ENCODE measurements at places on chromosomes 3 and 15.

DNA sequence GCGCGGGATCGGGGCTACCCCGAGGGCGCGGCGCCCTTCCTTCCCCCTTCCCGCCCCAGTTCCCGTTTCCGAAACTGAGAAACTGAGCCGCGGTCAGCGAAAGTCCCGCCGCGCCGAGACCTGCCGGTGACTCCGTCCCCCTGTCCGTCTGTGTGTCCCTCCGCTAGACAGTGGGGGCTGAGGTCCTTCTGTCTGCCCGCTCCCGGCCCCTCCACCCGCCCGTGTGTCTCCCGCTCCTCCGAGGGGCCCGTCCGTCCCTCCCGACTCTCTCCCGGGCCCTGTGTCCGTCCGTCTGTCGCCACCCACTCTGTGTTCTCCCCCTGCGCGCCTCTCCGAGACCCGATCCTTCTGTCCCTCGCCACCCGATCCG, 426 bp downstream of the PRKCD start:
- no peak for DNase-seq

DNA sequence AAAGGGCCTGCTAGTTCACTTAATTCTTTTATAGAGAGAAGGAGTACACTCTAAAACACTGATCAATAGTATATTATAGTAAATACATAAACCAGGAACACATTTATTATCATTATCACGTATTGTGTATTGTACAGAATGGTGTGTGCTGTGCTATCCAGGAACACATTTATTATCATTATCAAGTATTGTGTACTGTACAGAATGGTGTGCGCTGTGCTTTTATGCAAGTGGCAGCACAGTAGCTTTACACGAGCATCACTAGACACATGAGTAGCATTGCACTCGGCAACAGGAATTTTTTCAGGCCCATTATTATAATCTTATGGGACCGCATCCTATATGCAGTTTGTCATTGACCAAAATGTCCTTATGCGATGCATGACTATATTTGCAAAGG, 20.9 kb upstream of the MUC20 start:
- DNase-seq = no peak

- DNase-seq = no peak
These were observed 275.5 kb upstream of the AZI2 start for GRCh38 chr3:28624084-28624483.

DNA sequence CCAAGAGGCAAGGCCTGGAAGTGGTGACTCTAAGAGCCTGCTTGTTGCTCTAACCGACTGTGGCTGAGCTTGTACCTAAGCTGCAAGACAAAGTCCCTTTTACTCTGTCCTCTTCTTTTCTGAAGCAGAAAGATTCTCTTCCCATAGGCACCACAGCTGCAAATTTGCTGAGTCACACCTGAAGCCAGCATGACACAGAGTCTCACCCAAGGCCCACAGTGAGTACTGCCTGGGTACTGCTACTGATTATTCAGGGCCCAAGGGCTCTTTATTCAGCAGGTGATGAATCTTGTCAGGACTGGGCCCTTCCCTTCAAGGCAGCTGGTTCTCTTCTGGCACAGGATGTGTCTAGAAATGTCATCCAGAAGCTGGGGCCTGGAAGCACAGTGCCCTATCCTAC, 18.9 kb upstream of the TIGIT start:
- no peak for DNase-seq

GRCh38 chr15:59174835-59175831, 31.5 kb upstream of the LDHAL6B start:
- DNase-seq = peak; percentile 11

DNA sequence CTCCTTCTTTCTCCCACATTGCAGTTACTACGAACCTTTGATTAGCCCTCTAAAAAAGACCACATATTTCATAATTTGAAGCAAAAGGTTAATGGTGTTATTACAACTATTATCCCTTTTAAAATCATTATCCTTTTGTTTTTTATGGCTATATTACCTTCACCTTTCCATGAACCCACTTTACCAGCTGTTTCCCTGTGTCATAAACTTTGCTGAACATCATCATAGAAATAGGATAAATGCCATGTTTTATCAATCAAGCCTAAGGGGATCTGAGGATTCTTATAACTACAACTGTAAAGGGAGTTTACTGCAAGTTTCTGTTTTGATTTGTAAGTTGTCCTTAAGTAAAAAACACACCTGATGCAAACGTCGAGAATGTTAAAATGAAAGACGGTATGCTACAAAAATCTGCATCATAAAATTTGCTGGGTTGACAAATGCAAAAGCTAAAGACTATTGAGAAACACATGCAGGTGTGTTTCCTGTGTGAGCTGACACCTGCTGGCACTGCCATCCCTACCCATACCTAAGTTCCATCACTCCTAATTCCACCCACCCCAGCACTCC, 39.1 kb upstream of the ARRDC4 start:
- no peak for DNase-seq

GRCh38 chr3:37168896-37169295, 5.5 kb downstream of the LRRFIP2 start:
- no peak for DNase-seq

- no peak for DNase-seq
These were observed 57.1 kb downstream of the RAP2B start for GRCh38 chr3:153219146-153219545.

DNA sequence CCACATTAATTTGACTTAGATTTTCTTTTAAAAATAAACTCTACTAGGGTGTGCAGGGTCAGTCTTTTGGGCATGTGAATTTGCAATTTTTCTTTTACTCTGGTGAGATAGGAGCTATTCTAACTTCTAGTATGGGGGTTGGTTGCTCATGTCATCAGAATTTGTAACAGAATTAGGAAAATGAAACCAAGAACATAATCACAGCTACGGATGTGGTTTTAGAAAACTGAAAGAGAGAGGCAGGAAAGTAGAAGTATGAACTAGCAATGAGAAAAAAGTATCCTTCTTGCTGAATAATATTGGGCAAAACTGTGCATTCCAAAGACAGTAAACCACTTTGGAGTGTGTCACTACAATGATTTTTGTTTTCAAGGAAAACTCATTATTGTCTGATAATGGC, 43.3 kb downstream of the ADPGK start:
- no peak for DNase-seq

DNA sequence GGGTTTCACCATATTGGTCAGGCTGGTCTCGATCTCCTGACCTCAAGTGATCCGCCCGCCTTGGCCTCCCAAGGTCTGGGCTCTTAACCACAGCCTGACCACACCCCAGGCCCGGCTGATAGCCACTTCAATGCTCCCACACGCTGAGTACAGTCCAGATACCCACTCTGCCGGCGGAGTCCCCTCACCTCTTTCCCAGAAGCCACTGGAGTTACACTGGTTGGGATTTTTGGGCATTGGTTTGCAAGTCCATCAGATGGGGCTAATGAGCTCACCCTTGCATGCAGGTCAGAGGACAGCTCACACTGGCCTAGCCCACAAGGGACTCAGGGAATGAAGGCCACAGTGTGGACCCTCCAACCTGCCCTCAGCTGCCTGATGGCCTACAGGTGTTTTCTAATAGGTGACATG, 60.1 kb downstream of the IQSEC1 start:
- DNase-seq = no peak

DNA sequence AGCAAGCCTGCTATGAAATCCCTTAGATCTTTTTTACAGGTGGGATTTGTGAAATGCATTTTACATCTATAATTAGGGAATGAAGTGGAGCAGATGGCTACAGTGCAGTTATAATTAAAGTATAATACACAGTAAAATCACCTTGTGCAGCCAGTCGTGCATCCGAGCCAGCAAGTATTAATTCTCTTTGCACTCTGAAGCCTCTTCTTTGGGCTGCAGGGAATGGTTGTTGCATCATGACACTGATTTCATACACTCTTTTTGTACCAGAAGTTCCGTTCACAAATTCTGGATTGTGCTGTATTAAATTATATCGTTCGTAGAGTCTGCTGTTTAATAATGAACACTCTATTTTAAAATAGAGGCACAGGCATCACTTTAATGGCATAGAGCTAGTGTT, 28.7 kb upstream of the TP63 start:
- no peak for DNase-seq

GRCh38 chr3:150240891-150241290, 167.2 kb upstream of the TSC22D2 start:
- no peak for DNase-seq

GRCh38 chr15:98144388-98144787, 183.9 kb downstream of the ARRDC4 start:
- no peak for DNase-seq

- no peak for DNase-seq
These were observed 314.9 kb upstream of the CCDC54 start for GRCh38 chr3:107062310-107062709.

DNA sequence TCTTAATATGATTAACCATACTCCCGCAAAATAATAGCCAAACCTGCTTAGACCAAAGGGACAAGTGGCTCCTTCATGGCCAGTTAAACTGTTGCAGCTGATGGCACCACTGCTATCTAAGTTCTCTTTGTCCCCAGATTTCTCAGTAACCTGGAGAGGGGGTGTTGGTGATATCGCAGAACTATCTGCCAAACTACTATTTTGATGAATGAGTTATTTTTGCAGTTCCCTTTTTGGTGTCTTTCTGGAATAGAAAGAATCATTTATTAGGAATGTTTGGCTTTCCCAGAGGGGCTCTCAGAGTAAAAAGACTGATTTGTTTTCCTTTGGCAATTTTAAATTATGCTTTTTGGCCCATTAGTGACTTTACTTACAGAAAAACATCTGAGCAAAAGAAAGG, 33.0 kb downstream of the CLEC3B start:
- no peak for DNase-seq

- DNase-seq = no peak
These were observed 1296.3 kb upstream of the CADM2 start for GRCh38 chr3:83662381-83662960.

DNA sequence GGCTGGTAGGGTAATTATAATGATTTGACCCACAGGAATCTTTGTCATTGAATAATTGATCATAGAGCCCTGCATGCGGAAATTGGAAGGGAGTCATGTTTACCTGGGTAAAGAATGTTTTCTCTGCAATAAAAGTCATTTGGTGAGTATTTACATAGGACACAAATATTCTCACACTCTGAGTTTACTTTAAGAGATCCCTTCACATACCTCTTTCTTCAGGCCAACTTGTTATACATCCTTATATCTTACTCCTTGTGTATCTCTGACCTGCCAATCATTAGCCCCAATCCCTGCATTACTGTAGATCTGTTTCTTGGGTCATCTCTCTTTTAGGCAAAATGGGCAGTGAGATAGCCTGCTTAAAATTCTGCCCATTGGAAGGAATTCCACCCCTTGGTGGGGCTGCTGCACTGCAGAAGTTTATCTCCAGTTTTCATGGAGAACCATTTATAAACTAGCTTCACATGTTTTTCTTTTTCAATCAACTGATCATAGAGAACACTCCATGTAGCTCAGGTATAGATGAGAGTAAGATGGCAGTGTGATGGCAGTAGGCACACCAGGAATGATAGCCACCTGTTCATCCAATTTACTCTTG, 46.2 kb downstream of the ILDR1 start:
- no peak for DNase-seq

DNA sequence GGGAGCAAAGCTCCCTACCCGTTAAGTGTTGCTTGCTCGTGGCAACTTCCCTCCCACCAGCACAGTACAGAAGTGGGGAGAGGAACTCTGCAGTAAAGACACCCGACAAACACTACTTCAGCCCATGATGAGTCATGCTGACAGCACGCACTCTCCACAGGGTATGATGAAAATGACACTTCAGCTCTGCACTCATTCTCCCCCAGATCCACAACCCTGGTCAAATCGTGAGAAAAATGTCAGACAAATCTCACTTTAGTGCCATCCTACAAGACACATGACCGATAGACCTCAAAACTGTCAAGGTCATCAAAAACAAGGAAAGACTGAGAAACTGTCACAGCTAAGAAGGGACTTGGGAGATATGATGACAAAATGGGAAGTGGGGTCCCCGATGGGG, 278.9 kb downstream of the OCA2 start:
- no peak for DNase-seq

- DNase-seq = no peak
These were observed 544.5 kb downstream of the MFSD1 start for GRCh38 chr3:159346271-159346903.

GRCh38 chr3:23668430-23668904, 137.3 kb upstream of the UBE2E1 start:
- no peak for DNase-seq

DNA sequence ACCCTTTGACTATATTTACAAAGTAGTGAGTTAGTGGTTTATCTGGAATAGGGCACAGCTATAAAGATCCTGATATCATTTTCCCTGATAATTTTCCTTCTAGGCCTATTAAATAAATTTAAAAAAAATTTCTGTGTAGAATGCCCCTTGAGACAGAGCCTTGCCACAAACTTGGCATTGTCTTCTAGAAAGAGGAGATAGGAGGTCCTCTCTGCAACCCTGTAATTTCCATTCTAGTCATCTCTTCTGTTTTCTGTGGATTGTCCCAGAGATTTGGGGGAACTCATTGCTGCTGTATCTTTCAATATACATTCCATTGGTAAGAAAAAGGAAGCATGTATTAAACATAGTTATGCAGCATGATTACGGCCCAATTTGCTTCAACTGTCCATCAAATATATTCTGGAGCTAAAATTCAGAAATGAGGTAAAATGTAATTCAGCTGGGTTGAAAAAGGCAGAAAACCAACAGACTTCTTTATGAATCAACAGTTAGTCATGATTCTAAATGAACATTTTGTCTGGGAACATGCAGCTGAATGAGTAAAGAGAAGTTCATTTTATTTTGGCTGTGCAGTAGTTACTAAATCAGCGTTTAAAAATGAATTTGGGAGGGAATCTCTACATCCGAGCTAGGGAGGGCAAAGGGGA, 401.1 kb downstream of the NAALADL2 start:
- no peak for DNase-seq

DNA sequence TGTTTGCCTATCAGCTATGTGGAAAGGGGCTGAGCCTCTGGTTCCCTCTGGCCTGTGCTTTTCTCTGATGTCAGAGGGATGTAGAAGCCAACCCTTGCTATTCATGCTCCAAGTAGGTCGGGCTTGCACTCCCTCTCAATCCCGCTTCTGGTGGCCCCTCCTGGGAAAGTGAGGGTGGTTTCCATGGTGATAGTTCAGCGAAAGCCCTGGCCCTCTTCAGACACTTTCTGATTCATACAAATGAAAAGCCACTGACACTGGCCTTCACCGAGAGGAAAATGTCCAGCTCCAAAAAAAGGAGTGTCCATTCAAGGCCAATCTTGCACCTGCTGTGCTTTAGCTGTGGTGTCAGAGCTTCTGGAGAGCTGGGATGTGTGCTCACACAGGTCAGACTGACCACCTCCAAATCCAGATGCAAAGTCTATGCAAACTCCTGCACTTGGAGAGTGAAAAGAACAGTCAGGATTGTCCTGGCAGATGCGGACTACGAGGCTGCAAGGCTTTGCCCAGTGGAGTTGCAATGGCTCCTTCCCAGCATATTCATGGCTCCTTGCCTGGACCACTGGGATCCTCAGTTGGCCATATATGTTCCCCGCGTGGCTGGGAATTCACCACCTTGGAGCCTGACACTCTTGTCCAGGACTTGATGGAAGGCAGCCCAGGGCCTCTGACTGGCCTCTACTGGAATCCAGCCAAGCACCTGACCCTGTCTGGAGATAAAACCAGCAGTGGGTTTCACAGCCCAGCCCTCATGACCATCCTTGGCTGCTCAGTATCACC, 96.6 kb downstream of the CEMIP start:
- no peak for DNase-seq

- no peak for DNase-seq
These were observed 195.7 kb upstream of the SETMAR start for GRCh38 chr3:4107430-4107829.

Data from anterior cingulate cortex (tissue), 58 donors.